Putamen (tissue), 1 donor: ENCODE measurements at places on chromosomes 2 and 18.

DNA sequence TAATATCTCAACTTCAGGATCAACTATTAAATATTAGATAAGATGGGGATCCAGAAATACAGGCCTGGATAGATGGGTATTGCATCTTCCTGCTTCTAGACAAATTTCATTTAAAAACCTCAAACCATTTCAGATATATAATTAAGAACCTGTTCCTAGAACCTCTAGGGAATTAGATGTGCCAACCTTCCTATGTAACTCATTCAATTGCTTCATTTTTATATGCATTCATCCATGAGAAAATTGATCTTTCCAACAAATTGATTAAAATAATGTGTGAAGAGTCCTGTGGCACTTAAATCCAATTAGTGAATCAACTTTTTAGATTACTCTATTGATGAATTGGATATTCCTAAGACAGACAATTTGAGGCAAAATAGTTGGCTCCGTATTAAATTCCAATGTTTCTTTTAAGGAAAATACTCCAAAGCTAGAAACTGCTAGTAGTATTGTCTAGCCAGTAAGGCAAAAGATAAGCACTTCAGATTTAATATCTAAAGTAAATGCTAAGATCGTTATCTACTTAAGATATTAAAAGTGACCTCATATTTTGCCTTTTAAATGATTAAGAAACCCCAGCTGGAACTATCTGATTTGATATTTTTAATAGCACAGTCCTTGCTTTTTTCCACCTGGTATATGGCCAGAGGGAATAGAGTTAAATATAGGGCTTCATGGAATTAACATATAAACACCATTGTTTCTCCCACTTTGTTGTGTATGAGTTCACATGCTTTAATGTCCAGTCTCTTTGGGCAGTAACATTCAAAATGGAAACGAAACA lies 35.8 kb downstream of the DARS1 start:
- DNase-seq = no peak

DNA sequence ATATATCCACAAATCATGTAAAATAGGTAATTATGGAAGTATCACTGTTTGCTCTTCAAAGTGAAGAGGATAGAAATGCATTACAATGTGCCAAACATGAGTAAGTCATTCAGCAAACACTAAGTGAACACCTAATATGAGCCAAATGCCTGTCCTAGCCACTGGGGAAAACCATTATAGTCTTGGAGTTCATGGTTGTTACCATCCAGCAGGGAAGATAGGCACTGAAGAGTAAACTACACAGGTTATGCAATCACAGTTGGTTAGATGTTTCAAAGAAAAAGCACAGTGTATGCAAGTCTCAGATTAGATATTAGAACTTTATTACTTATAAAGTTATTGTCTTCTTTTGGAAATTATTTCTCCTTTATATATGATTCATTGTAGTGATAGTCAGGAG lies 3.9 kb upstream of the SERPINB2 start:
- no peak for DNase-seq

DNA sequence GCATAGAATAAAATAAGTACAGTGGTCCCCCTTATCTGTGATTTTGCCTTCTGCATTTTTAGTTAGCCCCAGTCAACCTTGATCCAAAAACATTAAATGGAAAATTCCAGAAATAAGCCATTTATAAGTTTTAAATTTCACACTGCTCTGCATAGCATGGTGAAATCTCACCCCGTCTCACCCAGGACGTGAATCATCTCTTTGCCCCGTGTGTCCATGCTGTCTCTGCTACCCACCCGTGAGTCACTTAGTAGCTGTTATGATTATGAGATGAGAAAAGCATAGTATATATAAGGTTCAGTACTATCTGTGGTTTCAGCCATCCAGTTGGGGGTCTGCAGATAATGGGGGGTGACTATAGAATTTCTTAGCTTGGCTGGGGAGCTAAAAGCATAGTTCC lies 67.3 kb downstream of the RHBDD1 start:
- DNase-seq = no peak

GRCh38 chr2:221293949-221294742 lies 278.0 kb downstream of the EPHA4 start:
- DNase-seq = no peak

DNA sequence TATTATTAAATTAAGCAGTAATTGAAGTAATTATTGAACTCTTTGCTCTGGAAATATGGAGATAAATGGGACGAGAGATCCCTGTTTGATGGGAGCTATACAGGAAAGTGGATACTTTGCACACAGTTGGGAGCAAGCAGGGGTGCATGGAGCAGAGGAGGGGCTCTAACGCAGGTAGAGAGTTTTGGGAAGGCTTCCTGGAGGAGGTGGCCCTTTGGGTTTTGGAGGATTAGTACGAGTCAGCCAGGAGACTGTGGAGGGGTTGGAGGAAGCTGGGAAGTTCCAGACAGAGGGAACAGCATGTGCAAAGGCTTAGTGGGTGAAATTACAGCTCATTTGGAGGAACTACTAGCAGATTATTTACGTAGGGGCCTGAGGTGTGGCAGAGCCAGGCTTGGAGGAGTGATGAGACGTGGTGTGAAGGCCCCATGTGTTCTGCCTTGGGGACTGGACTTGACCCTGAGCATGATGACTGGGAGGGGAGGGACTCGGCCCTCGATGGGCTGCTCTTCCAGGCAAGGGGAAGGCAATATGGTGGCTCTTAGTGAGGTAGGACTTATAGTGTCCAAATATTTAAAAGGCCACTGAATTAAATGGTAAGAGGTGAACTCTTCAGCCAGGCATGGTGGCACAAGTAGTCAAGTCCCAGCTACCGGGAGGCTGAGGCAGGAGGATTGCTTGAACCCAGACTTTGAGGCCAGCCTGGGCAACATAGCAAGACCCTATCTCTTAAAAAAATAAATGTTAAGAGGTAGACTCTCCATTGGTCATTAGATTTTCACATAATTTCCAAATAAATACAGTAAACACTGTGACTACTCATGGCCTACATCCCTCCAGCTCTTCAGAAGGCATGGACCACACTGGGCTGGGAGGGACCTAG lies 30.2 kb downstream of the GREB1 start:
- no peak for DNase-seq

DNA sequence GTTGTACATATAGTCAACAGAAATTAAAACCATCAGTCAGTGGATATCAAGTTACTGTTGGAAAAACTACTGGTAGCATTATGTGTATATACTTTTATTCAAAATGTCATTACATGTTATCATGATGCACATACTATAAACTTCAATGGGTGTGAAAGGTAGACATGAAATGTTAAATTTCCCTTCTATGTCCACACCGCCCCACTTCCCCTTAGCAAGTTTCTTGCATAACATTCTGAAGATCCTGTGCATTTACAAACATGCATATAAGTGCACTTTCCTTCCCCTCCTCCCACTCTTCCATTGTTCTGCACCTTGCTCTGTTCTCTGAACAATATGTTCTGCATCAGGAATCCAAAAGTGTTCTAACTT lies 16.6 kb upstream of the HK2 start:
- no peak for DNase-seq

GRCh38 chr18:76434452-76434851 lies 60.6 kb downstream of the ZNF516 start:
- no peak for DNase-seq

- DNase-seq = no peak
These were observed 8.0 kb upstream of the PDIA6 start for GRCh38 chr2:10820562-10820961.

DNA sequence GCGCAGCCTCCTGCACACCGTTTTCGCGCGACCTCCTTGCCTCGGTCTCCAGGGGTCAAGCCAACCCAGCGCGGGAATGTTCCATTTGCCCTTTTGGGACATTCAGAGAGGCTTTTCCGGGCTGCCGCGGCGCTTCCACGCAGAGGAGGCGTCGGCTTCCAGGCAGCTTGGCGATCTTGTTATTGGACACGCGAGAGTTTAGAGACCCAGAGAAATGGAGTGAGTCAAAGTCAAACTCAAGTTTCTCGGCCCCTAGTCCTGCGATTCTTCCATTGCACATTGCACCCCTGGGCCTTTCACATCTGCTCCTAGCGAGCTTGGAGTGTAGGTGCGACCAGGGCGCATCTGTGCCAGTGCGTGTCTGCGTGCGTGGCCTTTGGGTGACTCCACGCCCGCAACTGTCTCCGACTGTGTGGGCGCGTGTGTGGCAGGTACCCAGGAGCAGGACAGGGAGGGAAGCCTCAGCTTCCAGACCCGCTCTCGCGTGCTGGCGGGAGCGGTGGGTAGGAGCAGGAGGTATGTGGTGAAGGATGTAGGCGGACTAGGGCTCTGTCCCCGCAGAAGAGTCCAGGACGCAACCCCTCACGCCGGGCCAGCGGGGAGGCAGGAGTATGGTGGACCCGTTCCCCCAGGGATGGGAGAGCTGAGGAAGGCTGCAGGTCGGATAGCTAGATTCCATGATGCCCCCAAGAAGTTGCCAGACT lies 13.5 kb downstream of the SIX3 start:
- no peak for DNase-seq

- no peak for DNase-seq
These were observed 32.7 kb downstream of the COX7A2L start for GRCh38 chr2:42328148-42328833.
